ENCODE measurements at places on chromosomes 5 and 9. TPM values are rescaled to one million over a fixed set of nuclear protein-coding genes. Genes with fewer than 3 reads are reported as not detected.

Gene PRUNE2
- total RNA-seq: 5.2 TPM

Gene UGT3A2
- not detected for total RNA-seq

Gene IFNA21
- total RNA-seq: not detected

Gene INIP
- 15.1 TPM for total RNA-seq

Gene SPATA31A3
- total RNA-seq: not detected

Gene PCDHGB7
- total RNA-seq: 7.8 TPM

Gene MEIKIN
- total RNA-seq: not detected

Gene ADAMTS12
- 39.0 TPM for total RNA-seq

Gene NEURL1B
- 11.2 TPM for total RNA-seq

Gene LHX3
- not detected for total RNA-seq

Gene GKAP1
- 0.65 TPM for total RNA-seq

Gene SLC6A18
- total RNA-seq: not detected

Gene CER1
- not detected for total RNA-seq

Gene EIF4E1B
- total RNA-seq: not detected

Gene SVEP1
- total RNA-seq: 110 TPM

Gene SV2C
- not detected for total RNA-seq

Gene PCDHGA1
- total RNA-seq: 0.54 TPM

Gene CTSV
- 2.4 TPM for total RNA-seq

Gene ADGRV1
- not detected for total RNA-seq

Gene OBP2B
- not detected for total RNA-seq
